ENCODE measurements at places on chromosomes 5 and 9. TPM values are rescaled to one million over a fixed set of nuclear protein-coding genes. Genes with fewer than 3 reads are reported as not detected.

- DNase-seq = no peak
Observed at GRCh38 chr5:32273821-32274220, 38.9 kb downstream of the MTMR12 start.

OR13C8 gene
- not detected for total RNA-seq

NUDCD2 gene
- 43.7 TPM for total RNA-seq

SNX24 gene
- 19.3 TPM for total RNA-seq

SLCO6A1 gene
- total RNA-seq = 4.4 TPM
